ENCODE measurements at places on chromosomes 4 and X. TPM values are rescaled to one million over a fixed set of nuclear protein-coding genes. Genes with fewer than 3 reads are reported as not detected.

Gene ATP2B3
- total RNA-seq = not detected

Gene SPANXA1
- total RNA-seq = not detected

Gene TLR7
- not detected for total RNA-seq

Gene ELK1
- total RNA-seq = 24.6 TPM

Gene EXOC1L
- total RNA-seq = not detected

Gene BTC
- under 0.01 TPM for total RNA-seq

All from melanocyte of skin (primary cell).